NCI-H460 (cell line): ENCODE measurements at places on chromosomes 5 and 9. TPM values are rescaled to one million over a fixed set of nuclear protein-coding genes. Genes with fewer than 3 reads are reported as not detected.

DNA sequence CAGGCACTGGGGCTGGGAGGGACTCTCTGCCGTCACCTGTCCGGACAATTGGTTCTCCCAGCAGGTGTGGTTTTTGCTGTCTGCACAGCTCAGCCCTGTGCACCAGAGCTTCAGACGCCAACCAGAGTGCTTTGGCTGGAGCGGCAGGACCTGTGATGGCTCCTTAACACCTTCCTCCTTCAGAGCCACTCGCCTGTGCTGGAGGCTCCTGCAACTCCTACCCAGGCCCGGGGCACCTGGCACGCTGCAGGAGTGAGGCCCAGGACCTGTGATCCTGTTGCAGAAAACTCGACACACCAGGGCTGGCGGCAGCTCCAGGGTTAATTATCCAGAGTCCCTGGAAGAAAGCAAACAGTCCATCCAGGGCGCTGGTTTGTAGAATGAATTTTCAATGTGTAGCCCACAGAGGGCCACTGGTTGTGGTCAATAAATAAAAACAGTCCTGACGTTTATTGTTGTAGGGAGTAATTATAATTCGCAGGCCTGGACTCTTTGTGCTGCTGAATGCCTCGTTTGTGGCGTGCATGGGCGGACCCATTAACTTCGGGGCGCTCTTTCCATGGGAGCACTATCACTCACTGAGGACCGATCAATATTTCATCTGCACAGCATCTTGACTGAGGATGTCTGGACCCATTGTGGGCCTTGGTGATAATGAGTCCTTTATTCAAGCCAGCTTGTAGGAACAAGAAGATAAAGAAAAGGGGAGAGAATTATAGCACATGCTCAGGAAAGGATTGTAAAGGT lies 339.7 kb upstream of the IRX4 start:
- no peak for DNase-seq

The TRIM23 gene
- total RNA-seq: 13.9 and 16.5 TPM in 2 replicates

The SLC1A3 gene
- total RNA-seq: 5.0 and 8.5 TPM in 2 replicates

- no peak for DNase-seq
These were observed 145.6 kb downstream of the PPP2R2B start for GRCh38 chr5:146732962-146733361.

DNA sequence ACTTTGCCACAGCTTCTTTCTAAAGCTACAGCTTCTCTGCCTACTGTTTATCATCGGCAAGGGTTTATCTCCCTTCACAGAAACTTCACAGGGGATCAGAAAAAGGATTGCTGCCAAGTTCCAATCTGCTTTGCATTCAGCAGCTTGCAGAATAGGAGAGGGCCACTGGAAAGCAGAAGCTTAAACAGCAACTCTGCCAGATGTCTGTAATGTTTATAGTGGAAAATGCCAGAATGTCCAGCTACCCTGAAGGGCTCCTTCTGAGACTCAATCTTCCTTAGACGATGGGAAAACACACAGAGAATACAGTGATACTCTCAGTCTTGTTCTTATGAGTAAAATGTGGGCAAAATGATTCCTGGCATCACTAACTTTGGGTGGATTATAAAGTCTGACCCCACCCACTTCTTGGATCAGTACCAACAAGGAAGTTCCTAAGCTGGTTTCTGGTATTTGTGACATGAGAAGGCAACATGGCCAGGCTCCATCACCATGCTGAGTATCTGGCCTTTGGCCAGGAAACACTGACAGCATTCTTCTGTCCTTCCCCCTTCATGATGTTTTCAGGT lies 19.0 kb downstream of the STOM start:
- no peak for DNase-seq

DNA sequence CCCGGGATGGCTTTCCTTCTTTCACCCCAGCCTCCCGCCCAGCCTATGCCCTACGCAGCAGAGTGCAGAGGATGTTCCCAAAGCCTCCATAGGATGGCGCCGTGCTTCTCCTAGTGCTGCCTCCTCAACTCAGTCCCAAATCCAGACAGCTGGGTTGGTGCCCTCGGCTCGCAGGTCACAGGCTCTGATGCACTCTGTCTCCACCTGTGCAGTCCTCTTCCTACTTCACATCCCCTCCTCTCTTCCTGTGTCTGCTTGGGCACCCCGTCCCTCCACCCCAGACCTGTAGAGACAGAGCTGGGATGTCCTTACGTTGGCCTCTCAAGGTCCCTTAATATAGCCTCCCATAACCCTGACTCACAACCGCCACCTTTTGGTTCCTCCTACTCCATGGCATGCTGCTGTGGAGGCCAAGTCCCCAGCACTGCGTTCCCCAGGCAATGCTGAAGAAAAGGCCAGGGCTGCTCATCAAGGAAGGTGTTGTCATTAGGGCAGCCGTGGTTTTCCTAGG lies 314.4 kb downstream of the GADD45G start:
- DNase-seq: no peak

- no peak for DNase-seq
These were observed 40.9 kb downstream of the VLDLR start for GRCh38 chr9:2662496-2662895.

DNA sequence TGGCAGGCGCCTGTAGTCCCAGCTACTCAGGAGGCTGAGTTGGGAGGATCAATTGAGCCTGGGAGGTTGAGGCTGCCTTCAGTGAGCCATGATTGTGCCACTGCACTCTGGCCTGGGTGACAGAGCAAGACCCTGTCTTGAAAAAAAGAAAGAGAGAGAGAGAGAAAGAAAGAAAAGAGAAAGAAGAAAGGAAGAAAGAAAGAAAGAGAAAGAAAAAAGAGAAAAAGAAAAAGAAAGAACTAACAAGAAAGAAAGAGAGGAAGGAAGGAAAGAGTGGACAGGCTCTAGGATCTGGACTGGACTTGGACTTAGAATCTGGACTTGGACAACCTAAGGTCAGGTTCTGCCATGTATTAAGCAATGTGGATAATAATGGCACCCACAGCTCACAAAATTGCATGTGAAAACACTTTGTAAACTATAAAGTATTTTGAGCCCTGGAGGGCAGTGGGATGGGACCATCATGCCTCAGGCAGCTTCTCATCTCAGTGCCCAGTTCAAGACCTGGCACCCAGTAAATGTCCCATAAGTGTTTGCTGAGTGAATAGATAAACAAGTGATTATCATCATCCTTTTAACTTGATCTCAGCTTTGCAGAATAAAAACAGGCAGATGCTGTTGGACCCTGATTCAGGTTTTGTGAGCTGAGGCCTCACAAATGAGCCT lies 12.8 kb upstream of the PHF19 start:
- no peak for DNase-seq

DNA sequence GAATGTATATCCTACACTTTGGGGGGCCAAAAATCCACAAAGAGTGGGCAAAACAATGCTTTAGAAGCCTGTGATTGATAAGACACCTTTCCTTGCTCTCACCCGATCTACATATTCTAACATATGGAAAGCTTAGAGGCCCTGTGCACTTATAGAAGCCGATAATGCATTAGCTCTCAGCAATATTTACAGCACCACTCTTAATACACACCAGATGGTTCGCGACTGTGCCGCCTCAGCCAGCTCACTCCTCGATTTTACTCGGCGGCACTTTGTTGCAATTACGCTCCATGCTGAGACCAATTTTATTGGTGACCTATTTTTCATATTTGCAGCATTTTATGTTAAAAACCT lies 18.8 kb downstream of the NR2F1 start:
- DNase-seq: no peak

GRCh38 chr9:15606643-15607472 lies 54.0 kb downstream of the CCDC171 start:
- DNase-seq: peak; percentile 27

- no peak for DNase-seq
These were observed 69.9 kb downstream of the PLPPR1 start for GRCh38 chr9:101098392-101098791.

DNA sequence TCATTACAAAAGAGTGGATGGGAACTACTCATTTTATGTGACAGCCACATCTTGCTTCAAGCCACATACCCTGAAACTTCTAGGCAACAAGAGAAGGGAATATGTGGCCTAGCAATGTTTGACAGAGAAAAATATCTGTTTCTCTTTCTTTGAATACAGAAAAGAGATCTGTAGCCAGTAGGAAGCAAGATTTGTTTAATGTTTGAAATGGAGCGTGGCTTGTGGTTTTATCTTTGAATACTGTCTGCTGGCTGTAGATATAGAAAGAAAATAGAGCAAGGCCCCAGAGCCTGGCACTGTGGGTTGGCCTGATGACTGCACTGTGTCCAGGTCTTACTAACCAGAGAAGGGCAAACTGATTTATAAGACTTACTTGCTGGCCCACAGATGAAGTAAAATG lies 133.8 kb downstream of the ARHGEF28 start:
- no peak for DNase-seq

GRCh38 chr5:107887166-107887943 lies 216.6 kb upstream of the EFNA5 start:
- DNase-seq: no peak

DNA sequence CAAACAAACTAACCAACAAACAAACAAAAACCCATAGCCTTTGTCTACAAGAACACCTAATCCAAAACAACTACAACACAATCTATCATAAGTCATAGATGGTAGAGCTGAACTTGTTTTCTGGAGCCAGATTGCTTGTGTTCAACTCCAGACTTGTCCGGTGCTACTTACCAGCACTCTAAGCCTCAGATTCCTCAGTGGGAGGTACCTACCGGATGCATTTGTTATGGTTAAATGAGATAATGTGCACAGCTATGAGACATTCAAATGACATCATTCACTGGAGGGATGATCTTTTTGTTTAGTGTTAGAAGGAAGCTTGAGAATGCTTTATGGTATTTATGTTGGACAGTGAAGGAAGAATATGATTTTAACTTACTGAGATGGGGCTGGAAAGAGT lies 592.9 kb upstream of the C9orf72 start:
- no peak for DNase-seq

The IL3 gene
- not detected in 2 replicates for total RNA-seq

The SLC23A1 gene
- not detected in 2 replicates for total RNA-seq

The CAST gene
- total RNA-seq: 295 and 302 TPM in 2 replicates

DNA sequence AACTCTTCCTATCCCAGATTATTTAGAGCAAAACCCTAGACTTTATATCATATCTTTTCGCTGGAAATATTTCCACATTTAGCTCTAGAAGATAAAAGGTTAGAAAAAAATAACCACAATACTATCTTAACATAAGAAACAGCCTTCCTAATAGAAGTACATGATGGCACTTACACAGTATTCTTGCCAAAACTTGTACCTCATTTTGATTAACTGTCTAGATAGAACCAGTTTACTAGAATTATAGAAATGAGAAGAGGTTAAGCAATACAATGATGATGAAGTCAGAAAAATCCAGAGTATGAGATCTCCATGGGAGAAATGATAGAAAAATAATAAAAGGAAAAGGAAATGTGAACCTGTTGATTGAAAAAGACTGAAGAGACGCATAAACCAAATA lies 63.1 kb downstream of the SLC12A2 start:
- no peak for DNase-seq

DNA sequence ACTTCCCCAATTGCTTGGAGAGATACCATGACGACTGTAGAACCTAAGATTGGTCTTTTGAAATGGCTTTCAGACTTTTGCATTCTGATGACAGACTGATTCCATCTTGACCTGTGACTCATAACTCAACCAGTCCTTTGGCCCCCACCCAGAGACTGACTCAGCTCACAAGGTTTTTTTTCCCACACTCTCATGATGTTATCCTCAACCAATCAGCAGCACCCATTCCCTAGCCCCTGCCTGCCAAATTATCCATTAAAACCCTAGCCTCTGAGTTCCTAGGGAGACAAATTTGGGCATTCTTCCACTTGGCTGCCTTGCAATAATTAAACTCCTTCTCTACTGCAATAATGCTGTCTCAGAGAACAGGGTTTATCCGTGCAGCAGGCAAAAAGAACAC lies 1263.3 kb upstream of the CDH9 start:
- peak; percentile 20 for DNase-seq

DNA sequence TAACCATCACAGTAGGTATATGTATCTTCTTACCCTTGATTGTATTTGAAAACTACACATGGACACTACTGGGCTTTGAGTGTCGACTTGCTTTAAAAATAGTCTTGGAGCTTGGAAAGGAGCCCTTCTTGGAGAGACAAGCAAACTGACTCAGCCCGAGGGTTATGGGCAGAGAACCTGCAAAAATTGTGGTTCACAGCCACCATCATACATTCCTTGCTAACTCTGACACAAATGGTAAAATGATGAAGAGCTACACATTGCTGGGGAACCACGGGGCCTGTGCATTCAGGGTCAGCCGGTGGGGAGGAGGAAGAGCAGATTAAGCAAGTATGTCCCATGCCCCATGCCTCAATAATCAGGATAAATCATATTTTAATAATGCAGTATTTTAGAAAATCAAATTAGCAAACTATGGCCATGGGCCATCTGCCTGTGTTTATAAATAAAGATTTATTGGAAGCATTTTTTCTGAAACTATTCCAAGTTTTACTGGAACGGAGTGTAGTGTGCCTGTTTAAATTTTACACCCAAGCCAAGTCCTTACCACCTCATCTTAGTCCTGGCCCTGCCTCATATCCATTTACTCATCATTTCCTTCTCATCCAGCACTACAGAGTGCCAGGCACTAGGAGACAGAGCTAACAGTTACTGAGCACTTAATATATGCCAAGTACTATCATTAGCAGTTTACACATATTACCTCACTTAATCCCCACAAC lies 195.7 kb downstream of the PALM2AKAP2 start:
- no peak for DNase-seq

The GRXCR2 gene
- not detected in 2 replicates for total RNA-seq

DNA sequence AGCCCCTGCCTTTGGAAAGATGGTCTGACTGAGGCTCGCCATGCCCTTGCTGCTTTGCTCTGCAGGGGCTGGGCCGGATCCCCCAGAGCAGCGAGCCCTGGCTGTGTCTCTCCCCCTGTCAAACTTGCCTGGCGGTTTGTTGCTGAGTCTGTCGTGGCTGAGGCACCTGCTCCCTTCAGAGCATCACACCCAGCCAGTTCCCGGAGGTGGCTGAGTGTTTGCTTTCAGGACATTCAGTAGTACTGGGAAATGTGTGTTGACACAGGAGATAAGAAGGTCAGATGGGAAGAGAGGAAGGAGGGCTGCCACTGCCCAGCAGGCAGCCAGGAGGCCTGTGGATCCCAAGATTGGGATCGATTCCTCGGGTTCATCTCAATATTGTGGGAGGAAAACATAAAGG lies 62.9 kb downstream of the GADD45G start:
- no peak for DNase-seq

- DNase-seq: no peak
These were observed 710 bp upstream of the WDR55 start for GRCh38 chr5:140664030-140664358.

The IFNB1 gene
- total RNA-seq: not detected in 2 replicates

The MAMDC2 gene
- total RNA-seq: not detected in 2 replicates

DNA sequence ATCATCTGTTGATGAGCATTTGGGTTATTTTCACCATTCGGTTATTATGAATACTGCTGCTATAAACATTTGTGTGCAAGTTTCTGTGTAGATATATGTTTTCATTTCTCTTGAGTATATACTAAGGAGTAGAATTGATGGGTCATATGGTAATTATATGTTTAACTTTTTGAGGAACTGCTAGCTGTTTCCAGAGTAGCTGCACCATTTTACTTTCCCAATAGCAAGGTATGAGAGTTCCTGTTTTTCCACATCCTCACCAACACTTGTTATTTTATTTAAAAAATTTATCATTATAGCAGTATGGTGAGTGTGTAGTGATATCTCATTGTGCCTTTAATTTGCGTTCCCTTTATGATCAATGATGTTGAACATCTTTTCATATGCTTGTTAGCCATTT lies 29.2 kb downstream of the CD14 start:
- no peak for DNase-seq
